LHCN-M2 (cell line): ENCODE measurements at places on chromosomes 11 and 22. TPM values are rescaled to one million over a fixed set of nuclear protein-coding genes. Genes with fewer than 3 reads are reported as not detected.

DNA sequence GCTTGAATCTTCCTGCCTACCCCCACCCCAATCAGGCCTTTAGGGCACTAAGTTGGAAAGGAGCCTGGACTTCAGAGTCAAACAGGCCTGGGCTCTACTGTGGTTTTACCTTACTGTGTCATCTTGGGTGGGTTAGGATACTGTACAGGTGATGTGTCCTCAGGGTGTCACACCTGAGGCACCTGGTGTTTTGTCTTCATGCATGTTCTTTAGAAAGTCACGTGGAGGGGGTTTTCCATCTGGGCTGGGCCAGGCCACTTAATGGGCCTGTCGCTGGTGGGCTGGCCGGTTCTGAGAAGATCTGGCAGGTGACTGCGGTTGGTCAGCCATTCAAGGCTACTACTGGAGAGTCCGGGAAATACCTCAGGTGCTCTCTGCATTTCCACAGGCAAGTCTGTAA is 92.6 kb downstream of the SWAP70 start:
- no peak for DNase-seq

DNA sequence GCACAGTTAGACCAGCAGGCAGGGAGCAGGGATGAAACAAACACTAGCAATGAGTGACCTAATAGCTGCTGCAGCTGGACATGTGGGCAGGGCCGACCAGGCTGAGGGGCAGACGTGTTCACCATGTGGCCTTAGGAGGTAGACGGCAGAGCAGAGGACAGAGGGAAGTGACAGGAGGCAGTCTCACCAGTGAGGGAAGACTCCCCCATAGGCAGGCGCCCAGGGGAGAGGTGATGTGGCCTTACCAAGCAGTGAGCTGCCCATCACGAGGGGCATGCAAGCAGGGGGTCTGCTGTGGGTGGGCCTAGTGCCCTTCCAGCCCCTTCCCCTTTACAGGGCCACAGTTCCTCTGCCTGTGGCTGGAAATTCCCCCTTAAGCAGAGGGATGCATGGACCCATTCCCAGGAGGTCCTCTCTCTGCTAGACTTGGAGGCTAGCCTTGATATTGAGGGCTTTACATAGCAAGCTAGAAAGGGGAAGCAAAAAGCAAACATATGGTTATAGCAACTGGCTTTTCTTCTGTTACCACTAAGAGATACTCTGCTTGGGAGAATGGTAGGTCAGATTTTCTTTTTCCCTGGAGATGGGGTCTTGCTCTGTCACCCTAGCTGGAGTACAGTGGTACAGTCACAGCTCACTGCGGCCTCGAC is 67.6 kb downstream of the MPPED1 start:
- DNase-seq, result no peak

DNA sequence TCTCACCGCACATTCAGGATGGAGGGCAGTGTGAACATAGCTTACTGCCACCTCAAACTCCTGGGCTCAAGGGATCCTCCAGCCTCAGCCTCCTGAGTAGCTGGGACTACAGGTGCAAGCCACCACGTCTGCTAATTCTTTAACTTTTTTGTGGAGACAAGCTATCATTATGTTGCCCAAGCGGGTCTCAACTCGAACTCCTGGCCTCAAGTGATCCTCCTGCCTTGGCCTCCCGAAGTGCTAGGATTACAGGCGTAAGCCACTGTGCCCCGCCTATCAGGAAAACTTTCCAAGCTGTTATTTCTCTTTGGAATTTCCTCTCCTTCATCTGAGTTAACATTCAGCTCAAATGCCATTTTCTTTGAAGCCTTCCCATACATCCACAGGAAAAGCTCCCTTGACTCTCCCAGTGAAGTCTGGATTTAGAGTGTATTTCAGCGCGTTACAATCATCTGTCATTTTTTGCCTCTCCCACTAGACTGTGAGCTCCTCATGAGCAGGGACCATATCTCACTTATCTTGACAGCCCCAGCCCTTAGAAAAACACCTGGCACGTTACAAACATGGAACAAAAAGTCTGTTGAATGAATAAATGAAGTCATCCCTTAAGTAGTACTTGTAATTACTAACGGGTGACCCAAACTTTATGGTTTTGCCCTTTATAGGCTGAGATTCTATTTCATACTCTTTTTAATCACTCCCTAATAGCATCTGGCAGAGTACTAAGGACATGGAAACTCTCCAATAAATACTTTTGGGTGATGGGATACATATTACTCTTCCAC is 2.2 kb downstream of the MRTFA start:
- no peak for DNase-seq

DNA sequence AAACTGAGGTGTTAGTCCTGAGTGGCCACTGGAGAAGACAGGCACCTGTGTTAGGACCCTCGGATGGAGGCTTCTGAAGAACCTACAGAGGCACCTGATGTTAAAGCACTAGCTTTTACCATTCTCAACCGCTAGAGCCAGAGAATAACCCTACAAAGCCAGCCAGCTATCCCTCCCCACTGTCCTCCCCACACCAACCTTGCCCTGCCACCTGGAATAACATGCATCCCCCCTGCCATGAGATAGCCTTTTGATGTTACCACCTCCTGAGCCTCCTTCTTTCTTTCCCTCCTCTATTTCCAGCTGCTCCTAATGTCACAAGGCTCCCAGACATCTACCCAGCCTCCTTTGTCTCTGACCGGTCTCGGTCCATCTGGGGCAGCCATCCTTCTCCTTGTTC is 28.1 kb downstream of the COMMD9 start:
- no peak for DNase-seq

GRCh38 chr22:50544078-50544745 is 1.5 kb upstream of the KLHDC7B start:
- peak; percentile 40 for DNase-seq

- DNase-seq, result no peak
Observed at GRCh38 chr11:86176165-86176884, 68.2 kb upstream of the EED start.

GRCh38 chr11:45455536-45455935 is 169.4 kb upstream of the SYT13 start:
- DNase-seq, result no peak

DNA sequence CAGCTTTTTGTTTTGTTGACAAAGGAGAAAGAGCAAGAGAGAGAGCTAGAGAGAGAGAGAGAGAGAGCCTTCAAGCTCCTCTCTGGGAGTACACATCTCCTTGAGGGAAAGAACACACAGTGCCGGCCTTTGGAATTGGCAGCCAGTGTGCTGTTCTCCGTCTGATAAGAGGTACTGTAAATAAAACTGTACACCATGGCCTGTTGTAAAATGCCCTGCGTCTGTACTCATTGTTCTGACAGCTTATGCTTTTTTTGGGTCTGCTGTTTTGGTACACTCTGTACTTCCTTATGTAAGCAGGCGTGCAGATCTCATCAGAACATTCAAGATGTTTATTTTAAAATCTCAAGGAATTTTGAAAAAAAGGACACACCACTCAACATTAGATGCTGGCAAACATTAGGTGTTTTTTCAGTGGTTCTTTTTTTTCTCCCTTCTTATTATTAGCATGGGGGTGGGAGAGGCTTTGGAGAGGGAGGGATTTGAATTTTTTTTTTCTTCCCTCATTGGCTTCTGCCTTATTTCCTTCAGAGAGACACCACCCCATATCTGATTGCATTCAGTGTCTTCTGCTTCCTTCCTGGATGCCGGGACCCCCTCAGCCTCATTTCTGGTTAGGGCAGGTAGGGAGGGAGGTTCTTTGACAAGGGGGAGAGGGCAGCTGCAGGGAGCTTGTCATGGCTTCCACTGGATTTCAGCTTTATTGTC is 116.8 kb upstream of the NNMT start:
- peak; percentile 91 for DNase-seq

DNA sequence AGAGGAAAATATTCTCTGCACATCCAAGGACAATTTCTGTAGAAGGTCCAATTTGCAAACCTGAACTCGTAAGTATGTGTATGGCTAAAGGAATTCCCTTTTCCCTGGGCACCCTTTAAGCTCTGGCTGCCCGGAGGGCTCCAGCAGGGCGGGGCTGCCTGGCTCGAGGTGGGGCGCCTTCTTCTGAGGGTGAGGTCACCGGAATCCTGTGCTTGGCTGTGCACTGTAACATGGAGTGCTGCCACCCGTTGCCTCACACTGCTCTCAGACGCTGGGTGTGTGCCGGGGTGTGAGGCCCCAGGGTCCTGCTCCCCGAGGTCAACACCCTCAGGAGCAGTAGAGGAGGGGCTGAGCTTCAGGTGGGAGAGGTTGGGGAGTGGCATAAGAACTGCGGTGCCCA is 61.5 kb downstream of the SYN3 start:
- DNase-seq, result no peak

- DNase-seq, result no peak
Observed at GRCh38 chr11:2444821-2445745, at the start of gene KCNQ1. TSS of gene KCNQ1 (plus strand) at chr11:2445008. CDS start at chr11:2445099, 91 bp downstream.

GRCh38 chr11:131618201-131618600 is 247.8 kb downstream of the NTM start:
- peak; percentile 41 for DNase-seq

The OR5A2 gene
- not detected in 2 replicates for total RNA-seq
